ENCODE measurements at places on chromosomes 3 and 15.

DNA sequence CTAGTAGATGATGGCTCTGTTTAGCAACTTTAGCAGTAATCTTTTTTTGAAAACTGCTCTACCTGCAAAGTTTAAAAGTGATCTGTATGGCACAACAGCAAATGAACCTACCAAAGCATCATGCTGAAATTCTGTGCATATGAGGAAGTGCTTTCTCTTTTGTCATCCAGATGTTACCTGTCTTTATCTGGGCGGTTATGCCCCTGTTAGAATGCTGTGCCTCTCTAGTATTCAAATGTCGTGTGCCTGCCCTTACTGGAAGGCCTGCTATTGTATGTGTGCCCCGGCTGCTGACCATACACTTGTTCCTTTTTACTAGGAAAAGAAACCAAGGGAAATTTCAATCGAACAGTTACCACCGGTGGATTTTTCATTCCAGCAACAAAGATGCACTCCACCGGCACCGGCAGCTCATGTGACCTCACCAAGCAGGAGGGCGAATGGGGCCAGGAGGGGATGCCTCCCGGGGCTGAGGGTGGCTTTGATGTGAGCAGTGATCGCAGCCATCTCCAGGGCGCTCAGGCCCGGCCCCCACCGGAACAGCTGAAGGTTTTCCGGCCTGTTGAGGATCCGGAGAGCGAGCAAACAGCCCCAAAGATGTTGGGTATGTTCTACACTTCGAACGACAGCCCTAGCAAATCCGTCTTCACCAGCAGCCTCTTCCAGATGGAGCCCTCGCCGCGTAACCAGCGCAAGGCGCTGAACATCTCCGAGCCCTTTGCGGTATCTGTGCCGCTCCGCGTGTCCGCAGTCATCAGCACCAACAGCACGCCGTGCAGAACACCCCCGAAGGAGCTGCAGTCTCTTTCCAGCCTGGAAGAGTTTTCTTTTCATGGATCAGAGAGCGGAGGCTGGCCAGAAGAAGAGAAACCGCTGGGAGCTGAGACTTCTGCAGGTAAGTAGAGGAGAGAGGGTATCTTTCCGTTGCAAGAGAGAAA lies 61.6 kb downstream of the TMEM39A start:
- DNase-seq, result no peak

- DNase-seq, result no peak
Observed at GRCh38 chr15:98017150-98017964, 56.9 kb downstream of the ARRDC4 start.

DNA sequence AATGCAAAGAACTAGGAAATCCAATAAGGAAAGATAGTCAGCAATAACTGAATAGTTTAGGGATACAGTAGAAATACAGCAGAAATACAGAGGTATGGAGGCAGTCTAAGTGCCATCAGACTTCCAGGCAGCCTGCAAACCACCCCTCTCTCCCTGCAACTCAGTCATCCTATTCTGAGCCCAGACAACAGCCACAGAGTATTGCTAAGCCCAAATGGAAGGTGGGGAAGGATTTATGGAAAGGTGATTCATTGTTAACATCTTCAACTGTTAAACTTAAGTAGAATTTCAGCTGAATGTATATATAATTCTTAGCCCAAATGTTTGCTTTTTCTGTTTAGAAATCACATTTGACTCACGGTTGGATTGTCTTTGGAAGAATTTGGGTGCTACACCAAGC lies 300.4 kb downstream of the RBMS3 start:
- DNase-seq, result no peak

DNA sequence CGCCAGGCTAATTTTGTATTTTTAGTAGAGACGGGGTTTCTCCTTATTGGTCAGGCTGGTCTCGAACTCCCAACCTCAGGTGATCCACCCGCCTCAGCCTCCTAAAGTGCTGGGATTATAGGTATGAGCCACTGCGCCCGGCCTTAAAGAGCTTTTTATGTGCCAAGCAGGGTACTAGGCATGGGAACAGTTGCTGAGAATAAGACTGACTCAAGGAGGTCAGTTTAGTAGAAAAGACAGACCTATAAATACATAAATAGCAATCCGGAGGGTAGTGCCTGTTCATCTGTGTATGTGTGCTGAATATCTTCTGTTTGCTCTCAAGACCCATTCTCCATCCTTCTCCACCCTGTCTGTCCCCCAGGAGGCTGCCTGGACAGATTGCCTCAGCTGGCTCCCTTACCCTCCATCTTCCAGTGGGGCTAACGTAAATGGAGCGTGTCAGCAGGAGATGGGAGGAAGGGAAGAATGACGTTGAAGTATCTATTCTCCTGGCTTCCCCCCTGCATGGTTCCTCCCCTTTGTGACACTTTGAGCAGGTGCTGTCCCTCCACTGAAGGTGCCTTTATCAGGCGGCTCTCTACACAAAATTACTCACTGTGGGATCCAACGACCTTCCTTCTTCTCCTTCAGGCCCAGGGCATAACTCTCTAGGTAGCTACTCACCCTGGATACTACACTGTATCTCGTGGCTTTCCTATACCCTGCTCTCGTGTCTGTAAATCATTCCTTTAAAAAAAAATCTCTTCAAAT lies 31.1 kb downstream of the FBXO40 start:
- no peak for DNase-seq
